ENCODE measurements at places on chromosomes 12 and 14.

DNA sequence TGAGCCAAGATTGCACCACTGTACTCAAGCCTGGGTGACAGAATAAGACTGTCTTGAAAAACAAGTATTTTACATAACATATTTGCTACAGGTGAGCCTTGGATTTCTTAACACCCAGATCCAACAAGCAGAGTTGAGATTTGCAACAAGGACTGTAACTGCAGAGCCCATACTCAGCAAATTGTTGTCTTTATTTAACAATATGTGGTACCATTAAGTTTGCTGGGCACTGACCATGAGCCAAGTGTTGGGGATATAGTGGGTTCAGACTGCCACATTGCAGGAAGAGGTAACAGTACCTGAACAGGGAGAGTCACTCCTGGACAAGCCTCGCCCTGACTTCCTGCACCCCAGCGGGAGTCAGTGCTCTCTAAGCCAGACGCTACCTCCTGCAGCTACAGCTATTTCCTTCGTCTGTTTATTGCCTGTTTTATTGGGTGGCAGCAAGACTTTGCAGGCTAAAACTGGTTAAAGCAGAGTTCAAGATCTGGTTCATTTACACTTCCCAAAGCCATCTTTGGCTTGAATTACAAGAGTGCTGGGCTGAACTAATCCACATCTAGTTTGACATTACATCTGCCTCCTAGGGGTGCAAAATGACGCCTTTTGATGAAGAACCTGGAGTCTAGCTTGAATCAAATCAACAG is 12.5 kb downstream of the AHSA1 start:
- no peak for DNase-seq

DNA sequence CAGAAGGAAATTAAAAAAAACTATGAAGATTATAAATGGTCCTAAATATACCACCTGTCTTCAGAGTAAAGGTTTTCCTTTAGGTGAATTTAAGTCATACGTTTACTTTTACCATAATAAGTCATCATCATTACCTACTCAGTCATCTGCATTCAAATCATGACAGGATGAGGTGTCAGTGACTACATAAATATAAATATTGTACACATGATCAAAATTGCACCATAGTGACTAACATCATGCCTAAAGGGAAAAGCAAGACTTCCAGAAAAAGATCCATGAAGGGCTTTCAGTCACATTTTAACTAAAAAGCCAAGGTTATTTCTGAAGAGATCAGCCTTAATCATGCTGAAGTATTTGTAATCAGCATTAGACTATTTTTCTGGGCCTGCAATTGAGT is 759.9 kb upstream of the FLRT2 start:
- DNase-seq = no peak

GRCh38 chr14:93548102-93548843 is 117.5 kb downstream of the UNC79 start:
- DNase-seq = no peak

DNA sequence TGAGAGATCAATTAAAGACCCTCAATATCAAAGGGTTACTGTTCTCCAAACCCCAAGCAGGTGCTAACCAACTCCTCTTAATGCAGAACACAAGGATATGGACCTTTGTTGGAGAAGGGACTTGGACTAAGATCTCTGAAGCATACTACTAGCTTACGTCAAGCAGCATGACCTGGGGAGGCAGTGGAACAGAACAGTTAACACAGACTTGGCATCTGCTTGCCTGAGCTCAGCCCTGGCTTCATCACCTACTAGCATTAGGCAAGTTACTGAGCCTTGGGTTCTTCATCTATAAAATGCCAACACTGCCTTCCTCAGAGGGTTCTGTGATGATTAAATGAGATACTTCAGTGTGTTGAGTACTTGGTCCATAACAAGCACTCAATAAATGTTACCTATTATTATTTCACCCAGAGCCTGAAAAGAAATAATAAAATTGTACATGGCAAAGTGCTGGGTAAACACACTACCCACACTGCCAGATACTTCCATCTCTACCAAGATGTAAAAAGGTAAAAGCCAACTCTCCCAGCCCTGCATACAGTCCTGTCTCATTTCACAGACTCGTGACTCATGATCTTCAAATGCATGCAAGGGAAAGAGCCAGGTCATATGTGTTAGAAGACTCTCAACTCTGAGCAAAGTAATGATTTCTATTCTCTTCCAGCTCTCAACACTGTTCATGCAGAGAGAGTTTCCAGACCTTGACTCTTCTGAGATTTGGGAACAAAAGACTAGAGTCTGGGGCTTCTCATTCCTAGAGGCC is 39.7 kb downstream of the FMNL3 start:
- DNase-seq = no peak

GRCh38 chr12:62522984-62523383 is 56.4 kb downstream of the MON2 start:
- no peak for DNase-seq

- DNase-seq = no peak
Observed at GRCh38 chr12:28108599-28108998, 81.7 kb upstream of the CCDC91 start.
